ENCODE measurements at places on chromosomes 4 and X.

GRCh38 chr4:171644430-171645057, 168.7 kb upstream of the GALNTL6 start:
- DNase-seq, result no peak

- DNase-seq, result no peak
Observed at GRCh38 chr4:135368831-135369230, 1167.2 kb upstream of the PABPC4L start.

GRCh38 chrX:152988536-152989291, 5.2 kb downstream of the PNMA5 start:
- no peak for DNase-seq

- no peak for DNase-seq
Observed at GRCh38 chr4:186819342-186820086, 95.9 kb upstream of the FAT1 start.

DNA sequence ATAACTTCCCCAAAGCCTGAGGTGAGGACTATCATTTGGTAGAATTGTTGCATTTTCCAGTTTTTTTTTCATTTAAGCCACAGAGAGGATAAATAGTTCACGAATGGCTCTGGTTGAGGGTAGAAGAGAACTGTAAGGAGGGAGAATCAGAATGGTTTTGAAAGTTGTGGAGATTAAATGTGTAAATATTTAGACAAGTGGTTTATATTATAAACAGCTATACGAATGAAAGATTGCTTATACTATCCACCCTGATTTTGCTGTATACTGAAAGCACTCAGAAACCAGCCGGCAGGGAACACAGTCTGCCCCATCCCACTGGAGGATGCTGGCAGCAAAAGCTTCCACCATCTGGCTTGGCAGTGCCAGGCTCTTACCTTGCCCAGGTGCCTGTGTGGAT, 341.1 kb downstream of the RAPGEF2 start:
- no peak for DNase-seq

DNA sequence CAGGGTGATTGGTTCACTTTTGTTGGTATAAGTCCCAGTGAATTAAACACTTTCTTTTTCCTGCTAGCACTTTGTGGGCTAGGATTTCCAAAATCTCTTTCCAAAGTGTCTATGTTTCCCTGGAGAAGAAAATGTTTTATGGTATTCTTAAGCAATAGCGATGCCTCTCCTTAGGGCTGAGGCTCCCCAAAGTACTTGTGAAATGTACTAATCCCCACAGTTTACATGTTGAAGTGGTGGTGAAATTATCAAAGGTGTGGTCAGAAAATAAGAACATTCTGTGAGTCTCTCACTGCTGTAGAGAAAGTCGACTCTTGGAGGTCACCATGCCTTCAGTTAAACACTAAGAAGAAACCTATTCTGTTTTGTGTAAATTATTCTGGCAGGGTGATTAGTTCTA, 51.5 kb upstream of the AMELX start:
- DNase-seq, result no peak

- DNase-seq, result no peak
Observed at GRCh38 chr4:153450544-153450917, 15.6 kb upstream of the TMEM131L start.

DNA sequence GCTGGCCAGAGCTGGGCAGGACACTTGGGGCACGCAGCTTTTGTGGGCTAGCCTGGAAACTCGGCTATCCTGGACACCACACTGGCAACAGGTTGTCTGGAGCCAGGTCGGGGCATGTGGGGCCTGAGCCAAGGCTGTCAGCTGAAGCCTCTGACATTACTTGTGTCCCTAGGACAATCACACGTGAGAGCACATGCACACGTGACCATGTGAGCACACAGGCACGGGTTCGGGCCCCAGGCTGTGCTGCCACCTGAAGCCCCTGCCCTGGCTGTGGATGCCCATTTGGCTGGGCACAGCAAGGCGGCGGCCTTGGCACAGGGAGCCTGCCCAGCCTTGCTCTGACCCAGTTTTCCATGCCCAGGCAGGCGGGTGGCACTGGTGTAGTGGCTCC, 8.7 kb upstream of the FGFR3 start:
- DNase-seq, result no peak

DNA sequence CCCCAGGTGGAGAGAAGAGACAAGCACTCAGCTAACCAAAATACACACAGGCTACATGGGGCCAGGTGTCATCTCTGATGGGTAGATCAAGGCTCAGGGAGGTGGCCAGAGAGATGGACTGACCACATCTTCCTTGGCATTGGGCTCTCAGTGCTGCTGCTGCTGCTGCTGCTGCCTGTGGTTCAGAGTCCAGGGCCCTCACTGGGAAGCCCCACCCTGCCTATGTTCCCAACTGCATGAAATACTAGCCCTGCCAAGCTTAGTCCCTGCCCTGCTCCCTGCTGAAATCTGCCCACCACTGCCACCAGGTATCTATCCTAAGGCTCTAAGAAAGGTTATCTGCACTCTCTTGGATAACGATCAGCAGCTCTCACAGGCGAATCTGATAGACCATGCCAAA, 118.7 kb downstream of the EFHC2 start:
- no peak for DNase-seq

- no peak for DNase-seq
Observed at GRCh38 chr4:19205853-19206252, 1045.9 kb upstream of the SLIT2 start.

- DNase-seq, result no peak
Observed at GRCh38 chrX:17527922-17528321, 152.9 kb downstream of the NHS start.

DNA sequence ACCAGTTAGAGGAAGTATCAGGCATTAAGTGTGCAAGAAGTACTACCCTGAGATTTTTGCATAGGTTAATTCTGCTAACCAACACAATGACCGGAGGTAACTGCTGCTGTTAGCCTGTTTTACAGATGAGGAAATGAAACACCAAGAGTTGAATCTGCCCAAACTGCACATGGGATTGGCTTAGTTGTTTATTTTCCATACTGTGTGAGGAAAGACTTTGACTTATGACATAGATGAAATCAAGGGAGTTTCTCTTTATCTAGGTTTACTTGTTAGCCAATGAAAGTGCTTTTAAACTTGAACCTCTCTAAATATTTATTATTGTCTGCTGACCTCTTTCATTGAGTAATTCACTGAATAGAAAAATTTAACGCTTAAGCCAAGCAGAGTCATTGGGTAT, 10.3 kb downstream of the GUCY1B1 start:
- no peak for DNase-seq

DNA sequence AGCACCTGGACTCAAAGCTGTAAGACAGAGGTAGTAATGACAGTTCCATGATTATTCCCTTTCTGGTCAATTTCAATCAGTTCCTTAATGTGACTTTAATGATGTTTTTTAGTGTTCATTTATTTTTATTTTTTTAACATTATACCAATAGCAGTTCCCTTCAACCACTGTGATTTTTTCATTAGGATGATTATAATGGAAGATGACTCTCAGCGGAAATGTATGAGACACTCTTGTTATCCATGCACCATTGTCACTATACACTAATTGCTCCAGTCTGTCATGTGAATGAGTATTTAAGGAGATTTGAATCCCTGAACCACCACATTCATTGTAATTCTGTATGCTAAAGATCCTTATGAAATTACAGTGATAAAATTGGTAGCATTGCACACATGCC, 2102.3 kb upstream of the AGA start:
- no peak for DNase-seq

- no peak for DNase-seq
Observed at GRCh38 chr4:144649646-144650045, 3.7 kb downstream of the HHIP start.

DNA sequence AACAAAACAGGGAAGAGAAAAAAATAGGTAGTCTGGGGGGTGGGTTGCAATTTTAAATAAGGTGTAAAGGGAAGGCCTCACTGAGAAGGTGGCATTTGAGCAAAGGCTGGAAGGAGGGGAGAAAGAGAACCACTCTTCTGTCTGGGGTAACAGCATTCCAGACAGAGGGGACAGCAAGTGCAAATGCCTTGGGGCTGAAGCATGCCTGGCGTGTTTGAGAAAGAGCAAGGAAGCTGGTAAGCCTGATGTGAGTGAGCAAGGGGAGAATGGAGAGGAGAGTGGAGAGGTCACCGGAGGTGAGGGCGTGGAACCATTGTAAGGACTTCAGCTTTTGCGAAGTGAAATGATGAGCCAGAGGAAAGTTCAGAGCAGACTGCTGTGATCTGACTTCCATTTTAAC, 19.7 kb upstream of the DOCK11 start:
- DNase-seq, result no peak

DNA sequence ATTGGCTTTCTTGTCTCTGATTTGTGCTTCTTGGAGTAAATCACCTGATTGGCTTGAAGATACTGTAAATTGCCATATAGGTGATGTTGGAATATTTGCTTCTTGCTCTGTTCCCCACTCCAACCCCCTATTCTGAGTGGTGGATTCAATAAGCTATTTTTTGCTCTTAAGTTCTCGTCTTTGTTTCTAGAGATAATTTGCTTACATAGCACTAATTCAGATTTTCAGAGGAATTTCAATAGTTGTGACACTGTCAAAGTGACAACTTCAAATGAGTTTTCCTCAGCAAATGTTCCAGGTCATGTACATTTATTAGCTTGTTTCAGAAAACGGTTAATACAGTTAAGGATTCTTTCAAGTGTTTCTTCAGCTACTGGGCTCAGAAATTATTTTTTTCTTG, 18.6 kb downstream of the LANCL3 start:
- no peak for DNase-seq

GRCh38 chr4:7156761-7157488, 35.4 kb upstream of the SORCS2 start:
- peak; percentile 61 for DNase-seq

GRCh38 chr4:172762895-172763294, 405.7 kb upstream of the GALNT7 start:
- DNase-seq, result no peak

GRCh38 chr4:170522427-170522970, 432.7 kb upstream of the AADAT start:
- DNase-seq, result no peak

GRCh38 chr4:148333265-148333664, 108.9 kb downstream of the NR3C2 start:
- DNase-seq, result no peak

GRCh38 chrX:97672608-97673007, 788.9 kb downstream of the RPA4 start:
- no peak for DNase-seq
